Prostate gland (tissue), 2 donors: ENCODE measurements at places on chromosomes 1 and 21. TPM values are rescaled to one million over a fixed set of nuclear protein-coding genes. Genes with fewer than 3 reads are reported as not detected.

Gene PTGFRN
- 37.1 TPM for total RNA-seq

Gene NEXN
- total RNA-seq = 14.1 TPM

Gene TTC39A
- total RNA-seq = 65.0 TPM

GRCh38 chr1:81170721-81171120 lies 630.0 kb upstream of the ADGRL2 start:
- H3K4me3 ChIP-seq = no peak overlapping the region
- H3K27ac ChIP-seq = no peak overlapping the region
- no peaks in the 10 kb centered on the region for H3K27me3 ChIP-seq
- H3K4me1 ChIP-seq = no peaks in the 10 kb centered on the region

GRCh38 chr1:26949926-26950319 lies 10.3 kb downstream of the KDF1 start:
- no peaks in the 10 kb centered on the region for H3K4me1 ChIP-seq
- H3K27me3 ChIP-seq = no peaks in the 10 kb centered on the region
- DNase-seq = no peak
- no peak overlapping the region for H3K27ac ChIP-seq

DNA sequence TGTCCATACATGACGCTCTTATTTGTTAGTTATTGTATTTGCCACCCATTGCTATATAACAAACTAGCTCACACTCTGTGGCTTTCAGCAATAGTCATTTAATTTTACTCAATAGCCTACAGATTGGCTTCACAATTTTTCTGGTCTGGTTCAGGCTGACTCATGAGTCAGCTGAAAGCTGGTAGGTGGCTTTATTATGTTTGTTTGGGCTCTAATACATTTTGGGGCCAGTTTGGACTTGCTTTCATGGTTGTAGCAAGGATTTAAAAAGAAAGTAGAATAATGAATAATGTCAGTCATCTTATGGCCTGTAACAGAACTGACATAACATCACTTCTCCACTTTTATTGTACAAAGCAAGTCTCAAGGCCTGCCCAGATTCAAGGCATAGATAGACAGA lies 338.7 kb downstream of the LRRIQ3 start:
- no peaks in the 10 kb centered on the region for H3K36me3 ChIP-seq
- no peak overlapping the region for H3K4me3 ChIP-seq
- no peak overlapping the region for H3K27ac ChIP-seq
- no peak for DNase-seq
- H3K4me1 ChIP-seq = no peaks in the 10 kb centered on the region
- H3K27me3 ChIP-seq = no peaks in the 10 kb centered on the region

DNA sequence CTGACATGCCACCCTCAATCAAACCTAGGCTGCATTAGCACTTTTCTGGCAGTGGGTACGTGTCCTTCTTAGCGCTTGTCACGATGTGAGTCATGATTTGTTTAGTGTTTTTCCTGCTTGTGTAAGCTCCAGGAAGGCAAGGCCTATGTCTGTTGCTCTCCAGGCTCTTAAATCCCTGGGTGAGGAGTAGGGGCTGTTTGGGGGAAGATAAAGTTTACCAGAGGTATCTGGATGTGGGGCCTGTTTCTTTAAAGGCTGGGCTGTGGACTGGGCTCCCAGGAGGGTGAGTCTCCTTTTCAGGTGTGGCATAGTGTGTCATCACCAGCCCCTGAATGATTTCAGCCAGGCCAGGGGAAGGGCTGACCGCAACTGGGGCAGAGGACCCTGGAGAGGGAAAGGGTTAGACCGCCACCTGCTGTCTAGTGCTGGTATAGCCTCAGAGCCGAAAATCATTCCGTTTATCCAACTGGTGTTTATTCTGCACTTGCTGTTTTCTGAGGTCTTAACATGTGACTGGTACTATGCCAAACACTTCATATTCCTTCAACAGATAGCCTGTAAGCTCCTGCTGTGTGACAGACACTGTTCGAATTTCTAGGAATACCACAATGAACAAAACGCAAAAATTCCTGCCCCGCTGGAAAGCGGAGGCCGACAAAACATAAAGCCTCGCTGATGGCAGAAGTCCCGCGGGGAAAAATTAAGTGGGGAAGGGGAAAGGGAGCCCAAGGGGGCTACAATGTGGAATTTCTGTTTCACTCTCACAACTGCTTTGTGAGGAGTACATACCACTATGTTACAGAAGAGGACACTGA lies 9.7 kb downstream of the SERINC2 start:
- H3K36me3 ChIP-seq = no peaks in the 10 kb centered on the region
- DNase-seq = peak; percentile 58
- H3K4me3 ChIP-seq = no peak overlapping the region
- no peaks in the 10 kb centered on the region for H3K4me1 ChIP-seq

Gene GUCA2B
- total RNA-seq = not detected

Gene CITED4
- 138 TPM for total RNA-seq

Gene SH2D1B
- total RNA-seq = not detected

DNA sequence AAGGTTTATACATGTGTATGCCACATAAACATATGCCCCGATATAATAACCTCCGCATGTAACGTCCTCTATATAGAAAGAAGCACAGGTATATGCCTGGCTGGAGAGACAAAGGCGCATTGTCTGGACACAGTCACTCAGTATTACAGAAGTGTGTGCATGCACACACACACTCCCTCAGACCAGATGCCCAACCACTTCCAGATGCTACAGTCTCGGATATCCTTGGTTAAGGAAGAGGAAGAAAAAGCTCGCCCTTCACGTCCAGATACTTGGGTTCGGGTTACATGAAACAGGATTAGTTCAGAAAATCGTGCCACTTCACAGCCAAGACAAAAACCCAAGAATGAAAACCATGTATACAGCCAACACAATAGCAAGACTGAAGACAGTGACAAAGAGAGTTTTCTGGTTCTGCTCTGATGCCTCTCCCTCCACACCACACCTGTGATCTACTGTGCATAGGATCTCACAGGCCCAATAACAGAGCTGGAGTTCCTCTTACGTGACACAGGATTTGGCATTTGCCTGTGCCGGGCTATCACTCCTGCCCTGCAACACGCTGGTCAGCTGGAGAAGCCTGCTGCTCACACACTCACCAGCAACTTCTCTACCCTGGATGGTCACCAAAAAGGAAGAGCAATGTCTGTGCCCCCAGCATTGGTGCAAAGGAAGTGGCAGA lies 75.0 kb downstream of the SSBP3 start:
- H3K36me3 ChIP-seq = no peaks in the 10 kb centered on the region
- no peak overlapping the region for H3K4me3 ChIP-seq
- no peak overlapping the region for H3K27ac ChIP-seq
- no peak for DNase-seq
- no peaks in the 10 kb centered on the region for H3K27me3 ChIP-seq
- H3K4me1 ChIP-seq = peaks cover 20% of the 10 kb centered on the region

DNA sequence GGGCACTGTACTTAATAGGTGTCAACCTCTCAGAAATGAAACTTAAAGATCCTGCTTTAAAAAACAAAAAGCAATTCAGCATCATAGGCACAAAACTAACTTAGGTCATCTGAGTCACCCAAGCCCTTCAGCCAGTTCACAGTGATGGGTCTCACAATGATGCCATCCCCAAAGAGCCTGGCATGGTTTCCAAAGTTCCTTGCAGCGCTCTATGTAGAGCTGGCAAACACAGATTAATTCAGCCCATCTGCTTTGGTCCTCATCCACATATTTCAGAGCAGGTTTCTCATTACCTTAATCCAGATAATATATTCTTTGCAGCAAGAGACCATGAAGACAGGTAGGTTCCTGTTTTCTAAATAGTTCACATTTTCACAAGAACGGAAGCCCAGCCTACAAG lies 14.6 kb upstream of the PLA2G2C start:
- H3K36me3 ChIP-seq = no peaks in the 10 kb centered on the region
- H3K4me1 ChIP-seq = no peaks in the 10 kb centered on the region
- no peaks in the 10 kb centered on the region for H3K27me3 ChIP-seq
- DNase-seq = no peak
- H3K27ac ChIP-seq = no peak overlapping the region
